NK-92 treated with Interleukin-12 subunit alpha and Interleukin-12 subunit beta, amount 100 ng/mL, for 24 hours (cell line): ENCODE measurements at places on chromosomes 13 and 19.

- DNase-seq, result no peak
Measured at GRCh38 chr19:33434886-33435705, 61.6 kb downstream of the CEBPG start.

GRCh38 chr19:28168557-28168956 is 1044.4 kb downstream of the UQCRFS1 start:
- DNase-seq, result no peak

DNA sequence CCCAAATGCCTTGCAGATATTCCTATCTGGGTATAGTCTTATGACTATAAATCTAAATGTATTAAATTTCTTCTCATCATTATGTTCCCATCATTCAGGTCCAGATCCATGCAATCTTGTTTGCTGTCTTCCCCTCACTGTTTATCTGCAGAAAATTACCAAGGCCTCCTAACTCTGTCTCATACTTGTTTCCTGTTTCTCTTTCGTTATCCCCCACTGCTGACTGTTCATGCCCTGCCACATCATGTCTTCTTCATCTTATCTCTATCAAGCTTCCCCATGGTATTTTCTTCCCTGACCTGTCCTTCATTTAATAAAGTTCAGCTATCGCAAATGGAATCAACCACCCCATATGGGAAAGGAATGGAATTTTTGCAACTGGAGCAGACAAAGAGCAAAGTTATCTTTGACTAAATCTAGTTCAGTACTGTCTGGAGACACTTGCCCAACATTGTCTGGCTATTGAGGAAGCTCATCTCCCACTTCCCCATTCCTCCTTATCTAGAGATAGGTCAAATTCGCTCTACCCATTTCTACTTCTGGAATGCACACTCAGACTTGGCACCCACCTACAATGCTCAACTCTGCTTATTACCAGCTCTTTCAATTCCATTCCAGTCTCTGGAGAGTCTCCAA is 1358.1 kb downstream of the EFNB2 start:
- no peak for DNase-seq

- DNase-seq, result no peak
Measured at GRCh38 chr13:100513987-100514670, 74.5 kb downstream of the GGACT start.

DNA sequence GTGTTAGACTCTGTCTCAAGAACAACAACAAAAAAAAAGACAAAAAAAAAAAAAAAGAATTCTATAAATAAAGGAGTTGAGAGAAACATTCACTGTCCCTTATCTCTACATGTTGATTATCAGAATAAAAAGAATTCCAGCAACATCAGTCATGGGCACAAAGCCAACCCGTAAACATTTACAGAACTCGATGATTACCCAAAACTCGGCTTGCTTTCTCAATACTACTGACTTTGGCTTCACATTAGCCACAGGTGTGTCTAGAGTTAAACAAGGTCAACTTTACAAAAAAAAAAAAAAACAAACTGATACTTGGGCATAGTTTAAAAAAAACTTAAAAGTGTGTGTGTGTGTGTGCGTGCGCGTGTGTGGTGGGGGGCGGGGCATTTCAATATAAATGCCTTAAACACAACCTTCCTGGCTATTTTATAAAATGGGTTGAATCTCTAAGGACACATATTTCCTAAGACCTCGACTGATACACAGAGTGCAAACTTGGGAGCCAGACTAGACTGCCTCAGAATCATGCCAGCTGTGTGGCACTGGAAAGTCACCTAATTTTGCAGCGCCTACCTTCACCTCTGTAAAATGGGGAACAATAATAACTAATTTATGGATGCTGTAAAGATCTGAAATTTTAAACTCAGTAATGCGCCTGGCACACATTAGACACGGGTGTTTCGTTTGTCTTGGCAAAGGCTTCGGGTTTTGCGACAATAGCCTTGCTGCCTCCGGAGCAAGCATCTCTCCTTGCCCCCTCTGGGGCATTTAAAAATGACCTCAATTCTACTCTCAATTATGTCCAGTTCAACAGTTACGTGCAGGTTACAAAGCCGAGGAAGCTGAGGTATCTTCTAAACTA is 922 bp downstream of the EBPL start:
- DNase-seq, result no peak

GRCh38 chr13:43180837-43181236 is 157.5 kb downstream of the DNAJC15 start:
- DNase-seq, result no peak

DNA sequence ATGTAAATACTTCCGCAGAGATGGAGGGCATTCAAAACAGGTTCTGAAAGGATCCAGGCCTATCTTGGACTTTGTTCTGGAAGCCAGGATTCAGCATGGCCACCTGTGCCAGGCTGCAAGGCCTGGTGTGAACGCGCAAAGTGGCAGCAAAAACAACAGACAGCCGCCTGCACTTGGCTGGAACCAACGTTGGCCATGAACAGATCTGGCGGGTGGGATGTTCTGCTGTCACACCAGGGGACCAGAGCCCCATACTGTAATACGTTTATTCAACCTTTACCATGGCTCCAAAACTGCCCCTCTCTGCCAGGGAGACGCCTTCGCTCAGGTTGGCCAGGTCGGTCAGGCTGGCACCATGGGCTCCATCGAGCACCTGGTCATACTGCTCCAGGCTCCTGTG is 69.7 kb downstream of the EPS15L1 start:
- no peak for DNase-seq

- DNase-seq, result no peak
Measured at GRCh38 chr13:43347877-43348276, 324.5 kb downstream of the DNAJC15 start.

- no peak for DNase-seq
Measured at GRCh38 chr19:18593367-18594095, 4.9 kb downstream of the REX1BD start.

DNA sequence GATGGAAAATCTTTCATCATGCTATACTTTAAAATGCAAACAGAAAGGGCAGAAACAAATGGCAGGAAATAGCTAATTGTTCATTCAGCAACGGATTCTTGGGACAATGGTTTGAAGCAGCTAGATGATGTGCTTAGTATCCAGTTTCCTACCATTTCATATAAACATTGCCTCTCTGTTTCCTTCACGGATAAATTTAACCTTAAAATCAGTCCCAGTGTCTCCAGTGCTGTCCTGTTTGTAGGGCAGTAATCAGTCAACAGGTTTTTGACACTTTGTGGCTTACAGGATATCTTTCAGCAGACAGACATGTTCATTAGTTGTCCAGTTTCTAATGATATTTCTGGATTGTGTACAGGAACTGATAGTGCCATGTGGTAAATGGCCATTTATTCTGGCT is 24.7 kb upstream of the RB1 start:
- DNase-seq, result no peak

- no peak for DNase-seq
Measured at GRCh38 chr19:46381346-46381745, 32.0 kb downstream of the CCDC8 start.

GRCh38 chr13:78085434-78086225 is 167.0 kb upstream of the EDNRB start:
- DNase-seq, result no peak

GRCh38 chr13:91280801-91281200 is 66.7 kb upstream of the MIR17HG start:
- DNase-seq, result no peak

GRCh38 chr13:45413826-45414307 is 4.3 kb downstream of the SLC25A30 start:
- DNase-seq, result no peak

GRCh38 chr19:49860336-49861102 is 6.9 kb downstream of the PNKP start:
- DNase-seq, result no peak

- DNase-seq, result no peak
Measured at GRCh38 chr13:102441085-102441484, 39.2 kb upstream of the FGF14 start.

GRCh38 chr19:1265615-1266128 is 3.5 kb upstream of the CIRBP start:
- no peak for DNase-seq

DNA sequence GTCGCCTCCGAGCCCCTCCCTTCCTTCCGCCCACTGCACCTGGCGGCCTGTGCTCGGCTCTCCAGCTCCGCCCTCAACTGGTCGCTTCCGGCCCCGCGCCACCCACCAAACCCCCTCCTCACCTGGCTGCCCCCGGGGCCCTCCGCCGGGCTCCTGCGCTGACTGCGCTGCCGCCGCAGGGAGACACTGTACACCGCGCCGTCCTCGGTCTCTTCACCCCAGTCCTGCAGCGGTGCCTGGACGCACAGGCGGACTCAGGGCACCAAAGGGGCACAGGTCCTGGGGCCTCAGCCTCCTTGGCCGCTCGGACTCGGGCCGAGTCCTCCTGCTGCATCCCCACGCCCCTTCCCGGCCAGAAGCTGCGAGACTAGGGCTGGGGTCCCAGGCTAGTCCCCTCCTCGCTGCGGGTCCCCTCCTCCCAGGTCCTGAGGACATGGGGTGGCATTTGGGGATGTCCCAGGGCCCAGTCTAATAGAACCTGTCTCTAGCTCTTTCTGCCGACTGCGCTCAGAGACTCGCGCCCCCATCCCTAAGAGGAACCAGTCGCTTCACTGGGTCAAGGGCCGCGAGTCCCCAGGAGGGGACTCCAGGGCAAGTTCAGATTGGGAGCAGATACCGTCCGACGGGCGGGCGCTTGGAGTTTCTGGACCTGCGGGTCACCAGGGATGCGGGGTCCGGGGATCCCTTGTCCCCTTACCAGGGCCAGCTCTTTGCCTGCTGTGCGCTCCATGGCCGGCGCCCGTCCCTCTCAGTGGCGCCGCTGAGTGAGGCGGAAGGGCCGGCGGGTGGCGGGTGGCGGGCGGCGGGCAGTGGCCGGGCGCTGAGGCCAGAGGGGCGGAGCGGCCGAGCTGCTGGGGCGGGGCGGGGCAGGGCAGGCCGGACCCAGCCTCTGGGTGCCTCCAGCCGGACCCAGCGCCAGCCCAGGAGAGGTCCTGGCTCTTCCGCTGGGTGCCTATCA is at the start of gene RGL3:
TSS of gene RGL3 (minus strand) at position 766 of the 958 bp plus-strand sequence. CDS start at position 730, 36 bp downstream.
- DNase-seq, result no peak

DNA sequence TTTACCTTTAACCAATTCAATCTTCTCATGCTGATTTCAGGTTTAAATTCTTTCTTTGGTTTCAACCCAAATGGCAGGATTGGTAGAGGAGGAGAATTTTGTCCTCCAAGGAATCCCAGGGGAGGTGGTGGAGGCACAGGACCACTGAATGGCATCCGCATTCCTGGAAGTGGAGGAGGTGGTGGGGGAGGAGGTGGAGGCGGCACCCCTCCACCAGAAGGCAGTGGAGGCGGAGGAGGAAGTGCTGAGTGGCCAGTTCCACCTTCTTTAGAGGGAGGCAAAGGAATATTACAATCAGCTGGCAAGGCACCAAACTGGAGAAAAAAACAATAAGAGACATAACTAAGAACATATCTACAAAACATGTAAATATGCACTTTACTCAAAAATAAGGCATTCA is 192.9 kb downstream of the DIAPH3 start:
- no peak for DNase-seq

GRCh38 chr19:54707962-54708361 is 16.3 kb upstream of the KIR3DL3 start:
- DNase-seq, result peak; percentile 78

DNA sequence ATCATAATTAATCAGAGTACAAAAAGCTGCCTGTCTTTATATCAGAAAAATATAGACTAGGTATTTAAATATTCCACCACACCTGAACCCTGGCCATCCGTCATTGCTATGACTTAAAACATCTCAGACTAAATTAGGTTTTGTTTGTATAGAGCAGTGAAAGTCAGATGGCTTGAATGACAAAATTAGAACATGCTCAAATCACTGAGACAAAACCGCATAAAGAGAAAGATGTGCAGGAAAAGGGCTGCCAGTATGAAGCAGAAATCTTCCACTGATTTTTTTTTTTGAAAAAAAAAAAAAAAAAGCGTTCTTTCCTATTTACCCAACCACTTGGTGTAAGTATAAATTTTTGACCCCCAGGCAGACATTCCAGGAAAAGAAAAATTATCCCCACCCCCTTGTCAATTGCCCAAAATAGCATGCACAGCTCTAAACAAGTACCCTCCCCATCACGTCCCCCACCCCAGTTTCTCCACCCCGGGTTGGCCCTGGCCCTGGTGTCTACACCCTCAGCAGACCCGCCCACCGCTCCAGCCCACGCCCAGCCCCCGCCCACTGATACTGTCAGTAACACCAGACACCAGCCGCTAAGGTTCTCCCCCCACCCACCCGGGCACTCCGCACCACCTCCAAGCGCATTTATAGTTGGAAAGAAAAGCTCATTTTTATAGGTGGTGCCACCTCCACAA is 118.6 kb downstream of the URI1 start:
- DNase-seq, result no peak

GRCh38 chr19:647566-648284 is 8.0 kb downstream of the FGF22 start:
- no peak for DNase-seq

GRCh38 chr13:26557051-26557392 is 461 bp upstream of the WASF3 start:
- DNase-seq, result no peak

DNA sequence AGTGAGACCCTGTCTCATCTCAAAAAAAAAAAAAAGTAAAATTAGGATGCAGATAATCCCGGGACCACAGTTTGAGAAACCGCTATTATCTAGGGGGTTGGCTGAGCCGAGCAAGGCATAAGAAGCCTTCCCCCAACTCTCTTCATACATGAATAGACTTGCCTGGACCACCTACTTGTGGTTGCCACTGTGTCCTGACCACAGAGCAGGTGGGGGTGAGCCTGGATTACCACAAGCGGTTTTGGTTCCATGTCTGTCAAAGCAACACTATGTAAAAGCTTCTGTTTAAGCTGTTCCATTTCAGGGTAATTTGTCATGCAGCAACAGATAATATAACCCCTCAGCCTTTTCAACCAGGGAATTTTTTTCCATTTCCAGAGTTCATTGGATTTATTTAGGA is 3.3 kb upstream of the NAPA start:
- DNase-seq, result peak; percentile 58

DNA sequence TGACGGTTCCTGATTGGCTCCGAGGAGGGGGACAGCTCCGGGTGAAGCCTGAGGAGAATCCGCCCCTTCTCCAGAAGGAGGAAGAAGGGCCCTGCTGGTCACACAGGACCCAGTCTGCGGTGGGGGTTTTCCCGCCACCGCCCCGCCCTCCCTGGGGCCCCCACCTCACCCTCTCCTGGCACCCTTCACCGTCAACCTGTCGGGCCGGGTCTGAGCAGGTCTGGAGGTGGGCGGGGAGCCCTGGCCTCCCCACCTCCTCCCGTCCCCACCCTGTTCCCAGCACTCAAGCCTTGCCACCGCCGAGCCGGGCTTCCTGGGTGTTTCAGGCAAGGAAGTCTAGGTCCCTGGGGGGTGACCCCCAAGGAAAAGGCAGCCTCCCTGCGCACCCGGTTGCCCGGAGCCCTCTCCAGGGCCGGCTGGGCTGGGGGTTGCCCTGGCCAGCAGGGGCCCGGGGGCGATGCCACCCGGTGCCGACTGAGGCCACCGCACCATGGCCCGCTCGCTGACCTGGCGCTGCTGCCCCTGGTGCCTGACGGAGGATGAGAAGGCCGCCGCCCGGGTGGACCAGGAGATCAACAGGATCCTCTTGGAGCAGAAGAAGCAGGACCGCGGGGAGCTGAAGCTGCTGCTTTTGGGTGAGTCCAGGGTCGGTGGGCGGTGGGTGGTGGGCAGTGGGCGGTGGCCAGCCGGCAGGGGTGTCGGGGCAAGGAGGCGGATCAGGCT is at the start of gene GNA15:
TSS of gene GNA15 (plus strand) at position 73 of the 723 bp plus-strand sequence. CDS start at position 491, 418 bp downstream.
- no peak for DNase-seq

- DNase-seq, result no peak
Measured at GRCh38 chr19:34475975-34476594, 5.5 kb upstream of the WTIP start.

GRCh38 chr19:58350871-58351557 is 2.3 kb downstream of the A1BG start:
- DNase-seq, result no peak

- no peak for DNase-seq
Measured at GRCh38 chr13:33571618-33572017, 246.3 kb upstream of the RFC3 start.
